Activated naive CD4-positive, alpha-beta T cell treated with Interleukin-2 at 50 U/mL for 16 hours (primary cell): ENCODE measurements at places on chromosomes 3 and 15.

GRCh38 chr15:78341057-78341987 is 1.2 kb downstream of the CRABP1 start:
- no peak for DNase-seq

- DNase-seq: peak; percentile 97
These were observed at the start of gene PRC1 for GRCh38 chr15:90994417-90995311. TSS of gene PRC1 (minus strand) at chr15:90994535. CDS start at chr15:90994417, 118 bp downstream.

- DNase-seq: no peak
These were observed 14.7 kb downstream of the EDEM1 start for GRCh38 chr3:5202222-5202621.

DNA sequence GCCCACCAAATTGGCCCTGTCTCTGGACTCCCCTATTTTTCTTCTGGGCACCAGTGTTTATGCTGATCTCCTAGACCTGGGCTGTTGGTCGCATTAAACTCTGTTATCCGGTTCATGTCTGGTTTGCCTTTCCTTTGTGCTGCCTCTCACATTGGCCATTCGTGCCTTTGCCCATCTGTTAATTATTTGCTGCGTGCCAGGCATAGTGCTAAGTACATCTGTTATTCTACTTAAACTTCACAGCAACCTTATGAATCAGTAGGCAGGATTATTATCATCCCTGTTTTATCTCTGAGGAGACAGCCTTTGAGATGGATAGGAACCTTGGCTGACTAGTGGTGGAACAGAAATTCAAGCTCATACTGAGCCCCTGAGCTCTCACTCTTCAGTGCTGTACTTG is 76.0 kb downstream of the THSD4 start:
- no peak for DNase-seq
